Stimulated activated CD4-positive, alpha-beta T cell treated with anti-CD3 and anti-CD28 coated beads, Interleukin-4, amount 100 ng/mL, for 4 hours (primary cell): ENCODE measurements at places on chromosomes 12 and 14.

- no peak for DNase-seq
Observed at GRCh38 chr12:46699986-46700385, 125.8 kb downstream of the SLC38A4 start.

- DNase-seq: no peak
Observed at GRCh38 chr14:38122241-38122640, 85.5 kb upstream of the SSTR1 start.

DNA sequence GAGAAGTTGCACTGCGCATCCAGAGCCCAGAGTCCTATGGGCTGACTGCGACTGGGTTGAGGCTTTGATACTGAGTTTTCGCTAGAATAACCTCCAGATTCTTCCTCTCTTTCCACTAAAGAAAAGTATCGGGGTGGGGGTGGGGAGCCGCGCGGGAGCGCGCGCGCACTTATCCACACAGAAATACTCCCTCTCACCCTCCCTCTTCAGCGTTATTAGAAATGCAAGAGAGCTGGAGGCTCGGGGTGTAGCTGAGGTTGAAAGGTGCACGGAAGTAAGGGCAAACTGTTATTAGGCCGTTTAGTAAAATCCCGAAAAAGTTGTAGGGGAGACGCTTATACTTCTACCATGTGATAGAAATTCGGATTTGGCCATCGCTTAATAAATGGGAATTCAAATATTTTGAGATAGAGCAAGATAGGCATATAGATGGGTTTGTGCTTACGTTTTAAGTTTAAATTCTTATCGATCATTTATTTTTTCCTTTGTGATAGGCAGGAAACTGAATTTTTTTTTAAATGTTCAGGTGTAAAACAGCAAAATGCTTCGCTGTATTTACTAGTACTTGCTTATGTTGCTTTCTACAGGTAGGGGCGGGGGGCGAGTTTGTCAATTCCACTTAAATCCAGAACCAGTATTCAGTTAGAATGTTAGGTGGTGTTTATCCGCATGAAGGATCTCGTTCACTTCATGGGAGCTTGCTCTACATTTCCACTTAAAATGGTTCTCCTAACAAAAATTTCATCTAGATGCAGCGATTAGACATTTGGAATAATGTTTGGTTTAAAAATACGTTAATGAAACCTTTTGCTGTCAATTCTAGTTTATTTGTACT lies 1.1 kb downstream of the ARHGAP5 start:
- peak; percentile 4 for DNase-seq

DNA sequence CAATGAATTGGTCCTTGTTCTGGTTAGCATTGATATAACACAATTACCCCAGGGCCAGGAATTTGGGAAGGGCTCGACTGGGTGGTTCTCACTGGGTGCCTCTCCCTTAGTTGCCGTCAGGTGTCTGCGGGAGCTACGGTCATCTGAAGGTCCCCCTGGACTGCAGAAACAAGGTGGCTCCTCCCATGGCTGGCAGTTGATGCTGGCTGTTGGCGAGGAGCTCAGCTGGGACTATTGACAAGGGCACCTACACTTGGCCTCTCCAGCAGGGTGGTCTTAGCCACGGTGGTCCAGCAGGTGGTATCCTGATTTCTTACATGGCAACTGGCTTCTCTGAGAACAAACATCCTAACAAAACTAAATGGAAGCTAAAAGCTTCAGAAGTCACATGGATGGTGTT lies 41.0 kb upstream of the RGS6 start:
- no peak for DNase-seq

DNA sequence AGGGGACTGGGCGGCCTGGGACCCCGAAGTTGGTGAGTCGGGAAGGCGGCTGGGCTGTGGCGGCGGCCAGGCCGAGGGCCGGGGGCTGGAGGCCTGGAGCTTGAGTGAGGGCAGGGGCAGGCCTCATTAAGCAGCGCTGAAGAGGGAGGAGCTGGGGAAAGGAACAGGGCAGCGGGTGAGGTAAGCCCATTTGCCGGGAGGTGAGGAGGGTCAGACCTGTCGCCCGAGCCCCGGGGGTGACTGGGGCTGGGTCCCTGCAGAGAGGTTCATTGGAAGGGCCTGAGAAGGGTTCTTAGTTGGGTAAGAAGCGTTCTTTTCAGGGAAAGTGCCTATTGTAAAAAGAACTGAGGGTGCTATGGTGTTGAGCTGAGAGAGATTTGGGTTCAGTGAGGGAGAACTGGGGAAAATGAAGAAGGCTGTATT lies 441 bp downstream of the RAB5B start:
- no peak for DNase-seq

- no peak for DNase-seq
Observed at GRCh38 chr14:87813211-87813610, 179.8 kb downstream of the GALC start.

- no peak for DNase-seq
Observed at GRCh38 chr12:89281539-89281867, 70.8 kb downstream of the DUSP6 start.

DNA sequence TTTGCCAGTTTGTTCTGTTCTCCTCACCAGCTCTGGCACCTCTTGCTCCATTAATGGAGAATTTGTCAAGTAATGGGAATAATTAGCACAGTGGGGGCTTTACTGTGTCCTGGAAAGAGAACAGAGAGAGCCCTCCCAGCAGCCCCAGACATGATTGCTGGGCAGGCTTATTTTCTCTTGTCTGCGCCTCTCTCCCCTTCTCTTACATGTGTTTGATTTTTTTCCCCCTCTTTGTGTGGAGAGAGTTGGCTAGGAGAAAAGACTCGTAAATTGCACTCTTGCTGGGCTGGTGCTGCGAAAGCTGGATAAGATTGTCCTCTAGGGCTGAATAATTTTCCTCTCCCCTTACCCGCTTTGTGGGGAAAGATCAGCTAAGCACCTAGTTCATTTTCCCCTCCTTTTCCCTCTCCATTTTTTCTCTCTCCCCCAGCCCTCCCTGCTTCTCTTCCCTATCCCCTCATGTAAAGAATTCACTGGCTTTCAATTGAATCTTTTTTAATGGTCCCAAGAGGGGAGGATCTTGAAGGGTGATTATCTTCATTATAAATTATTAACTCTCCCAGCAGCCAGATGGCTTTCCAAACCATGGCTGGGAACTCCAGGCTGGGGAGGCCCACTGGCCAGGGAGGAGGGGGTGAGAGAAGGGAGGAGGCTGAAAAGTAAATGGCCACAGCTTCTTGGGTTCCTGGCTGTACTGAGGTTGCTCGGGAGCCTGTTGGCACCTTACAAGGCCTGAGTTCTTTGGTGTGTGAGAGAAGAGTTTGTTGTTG lies 62.2 kb downstream of the NRXN3 start:
- no peak for DNase-seq

GRCh38 chr12:34021071-34021470 lies 1.2 kb upstream of the ALG10 start:
- no peak for DNase-seq

- DNase-seq: no peak
Observed at GRCh38 chr14:104579507-104579906, at the start of gene C14orf180. Gene C14orf180 (plus strand): TSS chr14:104579764. CDS start chr14:104586431, 6,667 bp downstream.

DNA sequence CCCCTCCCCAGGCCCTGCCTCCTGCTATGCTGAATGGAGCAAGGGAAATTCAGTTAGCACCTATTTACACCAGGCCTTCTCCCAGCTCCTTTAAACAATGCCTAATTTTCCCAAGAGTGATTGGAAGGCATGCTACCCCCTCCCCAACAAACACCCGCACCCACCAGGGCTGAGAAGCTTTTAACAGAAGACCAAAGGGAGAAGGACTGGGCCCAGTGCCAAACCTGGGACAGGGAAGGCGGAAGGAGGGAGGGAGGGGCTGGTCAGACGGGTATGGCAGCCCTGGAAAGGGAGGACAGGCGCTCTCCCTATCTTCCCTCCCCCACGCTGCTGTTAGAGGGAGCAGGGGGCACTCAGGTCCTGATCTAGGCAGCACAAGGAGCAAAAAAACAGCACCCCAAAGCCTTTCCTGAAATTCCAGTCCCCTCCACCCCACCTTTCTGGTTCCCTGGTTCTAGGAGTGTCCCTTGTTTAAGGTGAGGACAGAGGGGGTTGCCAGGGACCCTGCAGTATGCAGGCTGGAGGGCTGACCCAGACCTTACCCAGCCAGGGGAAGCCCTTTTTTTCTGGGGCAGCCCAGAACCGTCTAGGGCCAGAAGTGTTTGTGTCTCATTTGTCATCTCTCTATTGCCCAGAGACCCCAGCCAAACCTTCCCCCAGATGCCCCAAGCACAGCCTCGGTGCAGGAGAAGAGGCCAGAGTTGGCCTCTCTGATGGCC lies 2.4 kb upstream of the KRT8 start:
- no peak for DNase-seq

- DNase-seq: no peak
Observed at GRCh38 chr12:82517808-82518207, 159.5 kb downstream of the METTL25 start.

DNA sequence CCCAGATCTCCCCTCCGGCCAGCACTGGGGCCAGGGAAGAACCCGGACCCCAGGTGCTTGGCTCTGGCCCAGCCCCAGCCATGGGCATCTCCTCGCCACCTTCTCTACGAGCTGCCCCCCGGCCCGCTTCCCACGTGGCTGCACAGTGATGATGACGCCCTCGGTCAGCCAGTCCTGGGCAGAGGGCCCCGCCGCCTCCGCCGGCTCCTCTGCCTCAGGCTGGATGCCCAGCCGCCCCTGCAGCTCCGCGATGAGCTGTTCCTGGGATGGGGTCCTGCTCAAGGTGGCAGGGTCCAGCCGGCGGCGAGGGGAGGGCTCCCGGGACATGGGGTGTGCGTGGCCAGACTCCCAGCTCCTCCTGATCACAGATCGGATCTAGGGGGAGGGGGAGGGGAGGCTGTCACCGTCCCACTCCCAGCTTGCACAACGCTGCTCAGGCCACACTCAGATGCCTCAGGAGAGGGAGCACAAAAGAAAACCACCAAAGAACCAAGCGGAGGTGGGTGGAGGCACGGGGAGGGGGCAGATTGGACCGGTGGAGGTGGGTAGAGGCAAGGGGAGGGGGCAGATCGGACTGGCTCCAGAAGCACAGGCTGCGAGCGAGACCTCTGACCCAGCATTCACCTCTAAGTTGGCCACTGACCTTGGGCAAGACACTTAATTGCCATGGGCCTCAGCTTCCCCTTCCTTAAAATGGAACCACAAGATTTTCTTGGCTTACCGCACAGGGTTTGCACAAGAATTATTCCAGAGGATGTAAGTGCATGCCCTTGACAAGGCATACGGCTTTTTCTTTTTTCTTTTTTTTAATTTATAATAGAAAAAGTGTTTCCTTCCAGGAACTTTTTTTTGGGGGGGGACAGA lies 16.1 kb upstream of the RPLP0 start:
- DNase-seq: no peak

DNA sequence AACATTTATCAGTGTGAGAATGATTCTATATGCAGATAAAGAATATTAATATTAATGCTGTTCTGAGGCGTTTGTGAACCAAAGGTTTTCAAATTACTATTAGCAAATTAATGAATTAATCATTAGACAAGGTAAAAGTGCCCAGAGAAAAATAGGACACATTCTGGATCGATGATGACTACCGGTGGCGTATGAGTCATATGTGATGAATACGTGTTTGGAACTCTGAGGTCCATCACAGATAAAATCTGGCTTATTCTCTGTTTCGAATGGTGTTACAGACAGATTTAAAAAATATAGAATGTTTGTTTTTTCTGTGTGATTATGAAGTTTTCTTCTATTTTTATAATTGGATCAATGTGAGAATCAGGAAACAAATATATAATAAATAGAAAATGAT lies 79.2 kb upstream of the RTL1 start:
- no peak for DNase-seq

- no peak for DNase-seq
Observed at GRCh38 chr14:49578141-49578540, 8.0 kb downstream of the RPS29 start.

GRCh38 chr12:6207259-6207925 lies 7.2 kb downstream of the CD9 start:
- DNase-seq: no peak

DNA sequence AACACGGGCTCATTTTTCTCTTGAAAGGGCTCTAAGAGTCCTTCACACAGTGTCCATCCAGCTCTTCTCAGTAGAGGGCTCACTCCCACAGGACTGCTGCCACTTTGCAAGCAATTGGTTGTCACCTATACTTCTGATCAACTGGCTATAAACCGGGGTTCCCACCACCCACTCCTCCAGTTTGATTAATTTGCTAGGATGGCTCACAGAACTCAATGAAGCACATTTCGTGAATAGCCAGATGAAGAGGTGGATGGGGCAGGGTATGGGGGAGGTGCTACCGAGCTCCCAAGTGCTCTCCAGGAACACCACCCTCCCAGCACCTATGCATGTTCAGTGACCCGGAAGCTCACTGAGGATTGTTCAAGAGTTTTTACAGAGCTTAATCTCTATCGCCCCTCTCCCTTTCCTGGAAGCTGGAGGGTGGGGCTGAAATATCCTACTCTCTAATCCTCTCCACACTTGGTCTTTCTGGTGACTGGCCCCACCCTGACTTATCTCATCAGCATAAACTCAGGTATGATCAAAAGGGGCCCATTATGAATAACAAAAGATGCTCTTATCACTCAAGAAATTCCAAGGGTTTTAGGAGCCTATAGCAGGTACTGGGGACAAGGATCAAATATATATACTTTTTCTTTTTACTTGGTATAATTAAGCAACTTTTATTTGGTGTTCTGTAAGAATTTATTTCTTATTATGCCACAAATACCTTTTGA lies 13.9 kb upstream of the EGLN3 start:
- no peak for DNase-seq
